ENCODE measurements at places on chromosomes 5 and 9. TPM values are rescaled to one million over a fixed set of nuclear protein-coding genes. Genes with fewer than 3 reads are reported as not detected.
A peak's percentile ranks its signal among the peaks of the same experiment; 100 is the strongest.

GRCh38 chr5:6194261-6194875 lies 184.0 kb downstream of the MED10 start:
- no peak for DNase-seq
- no peak overlapping the region for H3K4me3 ChIP-seq
- H3K36me3 ChIP-seq = no peaks in the 10 kb centered on the region
- H3K27ac ChIP-seq = no peak overlapping the region
- peaks cover 4% of the 10 kb centered on the region for H3K27me3 ChIP-seq

DNA sequence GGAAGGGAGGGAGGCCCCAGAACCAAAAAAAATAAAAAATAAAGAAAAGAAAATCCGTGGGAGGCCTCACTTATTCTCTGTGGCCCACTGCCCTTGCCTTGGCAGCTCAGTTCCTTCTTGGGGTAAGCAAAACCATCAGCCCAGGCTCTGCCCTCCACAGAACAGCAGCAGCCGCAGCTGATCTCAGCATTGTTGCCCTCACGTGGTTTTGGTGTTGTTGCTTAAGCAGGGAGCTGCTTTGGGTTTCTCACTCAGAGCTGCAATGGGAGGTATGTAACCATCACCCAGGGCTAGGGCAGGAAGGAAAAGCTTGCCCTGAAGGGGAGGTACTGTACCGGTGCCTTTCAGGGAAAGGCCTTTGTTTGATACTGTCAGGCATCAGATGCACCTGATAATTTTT lies 374.7 kb upstream of the WWC1 start:
- no peaks in the 10 kb centered on the region for H3K4me1 ChIP-seq
- H3K27me3 ChIP-seq = no peaks in the 10 kb centered on the region
- no peak for DNase-seq
- H3K36me3 ChIP-seq = no peaks in the 10 kb centered on the region

DNA sequence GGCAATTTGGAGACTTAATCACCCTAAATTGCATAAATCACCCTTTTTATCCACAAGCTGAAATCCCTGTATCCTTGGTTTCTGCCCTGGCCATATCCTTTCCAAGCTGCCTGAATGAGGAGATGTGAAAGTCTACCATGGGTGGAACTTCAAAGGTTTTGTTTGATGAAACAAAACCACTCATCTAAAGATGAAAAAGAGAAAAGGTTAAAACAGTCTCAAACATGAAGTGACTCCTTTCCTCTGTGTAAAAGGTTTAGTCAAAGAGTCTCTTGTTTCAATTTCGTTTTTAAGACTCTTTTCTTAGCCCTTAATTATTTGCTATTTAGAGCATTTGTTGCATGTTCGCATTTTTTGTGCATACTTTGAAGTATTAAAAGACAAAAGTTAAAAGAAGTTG lies 11.2 kb downstream of the SLC45A2 start:
- peaks cover 3% of the 10 kb centered on the region for H3K27me3 ChIP-seq
- no peak overlapping the region for H3K4me3 ChIP-seq
- no peak for DNase-seq
- H3K36me3 ChIP-seq = peaks cover 2% of the 10 kb centered on the region
- peaks cover 9% of the 10 kb centered on the region for H3K4me1 ChIP-seq

DNA sequence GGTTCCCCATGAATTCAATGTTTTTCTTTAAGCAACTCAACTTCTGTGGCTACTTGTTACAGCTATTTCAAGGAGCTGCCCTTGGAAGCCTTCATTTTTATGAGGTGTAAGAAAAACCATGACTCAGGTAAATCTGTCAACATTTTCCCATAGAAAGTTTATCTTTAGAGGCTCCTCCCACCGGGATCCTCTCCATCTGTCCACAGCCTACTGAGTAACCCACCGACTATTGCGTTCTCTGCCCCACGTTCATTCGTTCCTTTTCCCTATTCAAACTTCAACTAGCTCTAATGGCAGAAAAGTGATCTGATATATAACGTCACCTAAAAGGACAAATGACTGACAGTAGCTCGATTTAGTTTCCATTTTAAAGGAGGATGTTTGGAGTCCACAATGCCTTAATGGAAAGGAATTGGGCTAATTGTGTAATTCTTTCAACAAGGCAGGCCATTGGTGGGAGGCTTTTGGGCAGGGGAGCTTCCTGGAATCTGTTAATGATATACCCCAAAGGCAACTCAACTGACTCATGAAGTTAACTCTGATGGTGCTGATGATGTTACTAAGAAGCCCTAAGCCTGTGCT lies 29.3 kb upstream of the NR3C1 start:
- peaks cover 11% of the 10 kb centered on the region for H3K27me3 ChIP-seq
- no peak overlapping the region for H3K27ac ChIP-seq
- DNase-seq = no peak
- H3K36me3 ChIP-seq = peaks cover 2% of the 10 kb centered on the region

DNA sequence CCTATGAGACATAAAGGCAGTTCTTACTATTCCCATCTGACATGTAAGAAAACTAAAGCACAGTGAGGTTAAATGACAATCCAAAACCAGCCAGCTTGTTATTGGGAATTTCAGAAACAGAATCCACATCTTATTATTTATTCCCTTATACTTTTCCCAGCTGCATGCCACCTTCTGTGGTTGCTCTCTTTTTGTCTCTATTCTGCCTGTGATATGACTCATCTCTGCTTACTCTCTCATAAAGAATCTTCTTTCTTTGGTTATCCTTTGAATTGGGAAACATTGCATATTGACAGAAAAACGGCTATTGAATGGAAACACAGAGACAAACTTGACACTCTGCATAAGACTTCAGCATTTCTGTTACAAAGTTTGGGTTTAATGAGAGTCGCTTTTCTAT lies 183.2 kb downstream of the TLR4 start:
- H3K27me3 ChIP-seq = no peaks in the 10 kb centered on the region
- no peak overlapping the region for H3K4me3 ChIP-seq

DNA sequence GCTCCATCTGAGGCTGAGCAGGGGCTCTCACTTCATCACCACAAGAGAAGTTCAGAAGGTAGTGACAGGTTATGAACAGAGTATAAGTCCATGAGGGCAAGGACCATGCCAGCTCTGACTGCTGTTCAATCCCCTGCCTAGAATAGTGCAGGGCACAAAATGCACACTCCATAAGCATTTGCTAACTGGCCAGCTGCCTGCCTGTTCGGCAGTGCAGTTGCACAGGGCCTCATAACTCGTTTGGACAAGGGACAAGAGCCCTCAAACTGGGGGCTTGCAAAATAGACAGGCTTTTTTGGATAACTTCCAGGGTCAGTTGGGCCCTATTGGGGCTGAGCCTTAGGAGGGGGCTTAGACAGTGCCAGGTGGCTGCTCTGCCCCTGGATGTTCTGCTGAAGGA lies 21.1 kb downstream of the SPARC start:
- H3K27me3 ChIP-seq = peaks cover 4% of the 10 kb centered on the region
- DNase-seq = no peak
- no peak overlapping the region for H3K27ac ChIP-seq
- no peak overlapping the region for H3K4me3 ChIP-seq

DNA sequence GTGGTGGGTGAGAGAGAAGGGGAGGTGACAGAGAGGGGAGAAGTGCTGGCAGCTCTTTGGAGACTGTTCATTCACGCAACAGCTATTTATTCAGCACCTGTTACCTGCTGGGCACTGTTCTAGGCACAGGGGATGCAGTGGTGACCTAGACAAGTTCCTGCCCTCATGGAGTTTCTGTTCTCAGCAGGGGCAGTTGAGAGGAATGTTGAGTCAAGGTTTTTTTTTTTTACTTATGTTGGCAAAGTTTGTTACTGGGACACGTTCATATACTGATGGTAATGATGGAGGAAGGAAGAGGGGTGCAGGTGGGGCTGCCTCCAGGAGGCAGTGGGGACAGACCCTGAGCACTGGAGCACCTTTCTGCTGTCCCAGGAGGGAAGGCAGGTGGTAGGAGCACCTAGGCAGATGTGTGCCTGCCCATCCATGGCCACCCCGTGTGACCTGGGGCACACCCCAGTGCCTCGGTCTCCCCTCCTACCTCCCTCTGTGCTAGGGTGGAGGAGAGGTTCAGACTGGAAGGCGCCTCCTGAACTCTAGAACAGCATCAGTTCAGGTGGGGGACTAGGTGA lies 49.4 kb upstream of the SLC25A51 start:
- H3K27ac ChIP-seq = peak overlapping the region; percentile 81
- H3K4me3 ChIP-seq = peak overlapping the region; percentile 27
- peaks cover 3% of the 10 kb centered on the region for H3K36me3 ChIP-seq
- peaks cover 38% of the 10 kb centered on the region for H3K4me1 ChIP-seq
- no peak for DNase-seq
- H3K27me3 ChIP-seq = no peaks in the 10 kb centered on the region

DNA sequence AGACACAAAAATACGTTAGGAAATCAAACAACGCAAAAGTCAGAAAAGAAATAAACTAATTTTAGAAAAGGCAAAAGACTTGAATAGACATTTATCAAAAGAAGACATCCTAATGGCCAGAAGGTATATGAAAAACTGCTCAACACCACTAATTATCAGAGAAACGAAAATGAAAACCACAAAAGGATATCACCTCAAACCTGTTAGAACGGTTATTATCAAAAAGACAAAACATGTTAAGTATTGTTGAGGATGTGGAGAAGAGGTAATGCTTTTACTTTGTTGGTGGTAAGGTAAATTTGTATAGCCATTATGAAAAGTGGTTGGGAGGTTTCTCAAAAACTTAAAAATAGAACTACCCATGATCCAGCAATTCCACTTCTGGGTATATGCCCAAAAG lies 230.0 kb upstream of the RGMB start:
- no peak overlapping the region for H3K27ac ChIP-seq
- DNase-seq = no peak
- no peaks in the 10 kb centered on the region for H3K36me3 ChIP-seq
- peaks cover 2% of the 10 kb centered on the region for H3K27me3 ChIP-seq

GRCh38 chr9:81650586-81651515 lies 38.5 kb downstream of the TLE1 start:
- H3K27ac ChIP-seq = no peak overlapping the region
- DNase-seq = no peak
- no peak overlapping the region for H3K4me3 ChIP-seq

DNA sequence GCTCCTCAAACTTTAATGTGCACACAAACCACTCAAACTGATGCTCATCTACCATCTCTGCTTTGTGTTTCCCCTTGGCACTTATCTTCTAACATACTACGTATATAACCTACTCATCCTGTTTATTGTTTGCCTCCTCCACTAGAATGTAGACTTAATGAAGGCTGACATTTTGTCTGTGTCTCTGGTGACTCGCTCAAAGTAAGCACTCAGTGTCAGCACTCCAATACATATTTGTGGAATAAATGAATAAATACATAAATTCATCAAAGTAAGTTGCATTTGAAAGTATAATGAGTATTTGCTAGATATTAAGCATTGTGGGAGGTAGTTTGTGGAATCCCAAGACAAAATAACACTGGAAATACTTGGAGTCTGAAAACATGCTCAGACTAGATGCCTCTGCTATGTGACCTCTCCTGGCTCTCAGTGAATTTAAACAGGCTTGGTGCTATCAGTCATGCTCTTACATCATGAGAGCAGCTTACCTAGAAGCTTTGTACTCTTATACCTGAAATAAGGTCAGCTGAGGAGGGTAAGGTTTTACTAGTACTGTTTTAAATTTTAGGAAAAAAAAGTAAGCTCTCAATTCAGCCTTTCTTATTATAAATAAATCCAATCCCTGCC lies 37.0 kb upstream of the RANBP6 start:
- no peaks in the 10 kb centered on the region for H3K36me3 ChIP-seq
- DNase-seq = no peak
- H3K27me3 ChIP-seq = peaks cover 4% of the 10 kb centered on the region
- H3K4me3 ChIP-seq = no peak overlapping the region

GRCh38 chr5:76175821-76176403 lies 92.7 kb downstream of the SV2C start:
- H3K4me1 ChIP-seq = peaks cover 22% of the 10 kb centered on the region
- H3K36me3 ChIP-seq = no peaks in the 10 kb centered on the region
- no peak for DNase-seq
- no peak overlapping the region for H3K4me3 ChIP-seq

DNA sequence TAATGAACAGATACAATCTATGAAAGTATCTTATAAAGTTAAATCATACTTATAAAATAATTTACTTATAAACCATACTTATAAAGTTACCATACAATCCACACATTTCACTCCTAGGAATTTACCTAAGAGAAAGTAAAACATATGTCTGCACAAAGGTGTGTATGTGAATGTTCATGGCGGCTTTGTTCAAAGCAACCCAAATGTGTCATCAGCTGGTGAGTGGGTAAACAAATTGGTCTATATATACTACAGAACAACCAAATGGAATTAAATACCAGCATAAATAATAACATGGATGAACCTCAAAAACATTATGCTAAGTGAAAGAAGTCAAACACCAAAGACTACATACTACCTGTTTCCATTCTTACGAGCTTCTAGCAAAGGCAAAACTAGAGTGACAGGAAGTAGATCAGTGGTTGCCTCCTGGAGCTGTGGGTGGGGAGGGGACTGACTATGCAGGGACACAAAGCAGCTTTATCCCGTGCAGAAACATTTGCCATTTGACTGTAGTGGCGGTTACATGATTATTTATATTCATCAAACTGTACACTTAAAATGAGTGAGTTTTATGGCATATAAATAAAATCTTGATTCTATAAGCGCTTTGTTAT lies 10.6 kb downstream of the TRAF1 start:
- H3K36me3 ChIP-seq = peaks cover 80% of the 10 kb centered on the region
- no peaks in the 10 kb centered on the region for H3K27me3 ChIP-seq
- peak overlapping the region; percentile 66 for H3K4me3 ChIP-seq
- H3K27ac ChIP-seq = peak overlapping the region; percentile 89
- DNase-seq = no peak
- peaks cover 91% of the 10 kb centered on the region for H3K4me1 ChIP-seq

DNA sequence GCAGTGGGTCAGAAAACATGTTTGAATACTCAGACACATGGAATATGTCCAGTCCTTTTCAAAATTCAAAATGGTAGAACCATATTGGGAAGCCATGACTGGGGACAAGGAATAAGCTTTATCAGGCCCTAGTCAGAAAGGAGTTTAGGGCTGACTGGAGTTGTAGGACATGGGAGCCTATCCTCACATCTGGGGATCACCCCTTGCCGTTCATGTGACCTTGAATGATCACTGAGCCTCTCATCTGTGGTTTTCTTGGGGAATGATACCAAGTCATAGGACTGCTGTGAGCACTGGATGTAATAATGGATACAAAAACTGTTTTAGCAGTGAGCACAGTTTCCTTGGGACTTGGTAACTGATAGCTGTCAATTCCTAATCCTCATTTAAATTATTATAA lies 84.7 kb downstream of the IQGAP2 start:
- H3K27me3 ChIP-seq = no peaks in the 10 kb centered on the region
- H3K4me3 ChIP-seq = no peak overlapping the region
- no peak for DNase-seq
- H3K27ac ChIP-seq = no peak overlapping the region
- H3K36me3 ChIP-seq = peaks cover 8% of the 10 kb centered on the region
- peaks cover 20% of the 10 kb centered on the region for H3K4me1 ChIP-seq

GRCh38 chr5:126538579-126538978 lies 56.4 kb downstream of the ALDH7A1 start:
- H3K4me1 ChIP-seq = no peaks in the 10 kb centered on the region
- no peak overlapping the region for H3K4me3 ChIP-seq
- H3K27me3 ChIP-seq = peaks cover 2% of the 10 kb centered on the region
- no peak overlapping the region for H3K27ac ChIP-seq
- DNase-seq = no peak

GRCh38 chr5:150154618-150155128 lies 972 bp downstream of the PDGFRB start:
- no peaks in the 10 kb centered on the region for H3K36me3 ChIP-seq
- peak overlapping the region; percentile 77 for H3K4me3 ChIP-seq
- DNase-seq = no peak
- peaks cover 36% of the 10 kb centered on the region for H3K4me1 ChIP-seq
- peaks cover 16% of the 10 kb centered on the region for H3K27me3 ChIP-seq

The RORB gene
- total RNA-seq = 0.05 TPM

The BTNL3 gene
- not detected for total RNA-seq

The UNC13B gene
- total RNA-seq = 0.41 TPM

The MARCOL gene
- not detected for total RNA-seq

The CEP72 gene
- 32.4 TPM for total RNA-seq

All from activated T-helper 1 cell treated with anti-CD3 and anti-CD28 coated beads, Interleukin-12 subunit alpha, Interleukin-12 subunit beta, Interleukin-2, Interleukin-4 antibody, amounts not matched to agents 30 ng/mL and 10 ng/mL and 1 ng/mL, durations not matched to agents 14 hours and 24 hours and 36 hours (primary cell).